Activated CD4-positive, alpha-beta T cell treated with anti-CD3 and anti-CD28 coated beads, Interleukin-2, amount 10 ng/mL, durations not matched to agents 24 days and 14 days (primary cell): ENCODE measurements at places on chromosomes 5 and 9. TPM values are rescaled to one million over a fixed set of nuclear protein-coding genes. Genes with fewer than 3 reads are reported as not detected.
A peak's percentile ranks its signal among the peaks of the same experiment; 100 is the strongest.

- H3K36me3 ChIP-seq: no peaks in the 10 kb centered on the region
- peaks cover 23% of the 10 kb centered on the region for H3K4me1 ChIP-seq
Measured at GRCh38 chr5:77494935-77495334, 2.8 kb upstream of the WDR41 start.

GRCh38 chr5:66617991-66618768 is 22.0 kb downstream of the MAST4 start:
- DNase-seq: peak; percentile 63
- peaks cover 9% of the 10 kb centered on the region for H3K27me3 ChIP-seq
- H3K4me3 ChIP-seq: peak overlapping the region; percentile 67
- no peak overlapping the region for H3K27ac ChIP-seq
- H3K4me1 ChIP-seq: peaks cover 26% of the 10 kb centered on the region

DNA sequence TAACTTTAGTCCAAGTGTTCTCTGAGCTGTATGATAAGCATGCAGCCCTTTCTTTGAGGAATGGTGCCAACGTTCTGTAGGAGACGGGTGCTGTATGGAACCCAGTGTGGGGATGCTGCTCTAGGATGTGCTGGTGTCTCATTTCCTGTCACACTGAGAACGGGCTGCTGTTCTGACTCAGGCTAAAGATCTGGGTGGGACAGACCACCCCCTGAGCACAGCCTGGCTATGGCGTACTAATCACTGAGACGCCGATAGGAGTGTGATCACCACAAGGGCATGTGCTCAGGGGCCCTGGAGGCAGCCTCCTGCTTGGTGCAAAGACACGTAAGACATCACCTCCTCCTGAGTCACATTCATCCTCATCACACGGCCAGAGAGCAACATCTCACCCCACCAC is 240.4 kb downstream of the IRX2 start:
- H3K4me1 ChIP-seq: no peaks in the 10 kb centered on the region
- no peak overlapping the region for H3K27ac ChIP-seq
- DNase-seq: no peak
- H3K36me3 ChIP-seq: no peaks in the 10 kb centered on the region
- H3K4me3 ChIP-seq: no peak overlapping the region
- no peaks in the 10 kb centered on the region for H3K27me3 ChIP-seq

DNA sequence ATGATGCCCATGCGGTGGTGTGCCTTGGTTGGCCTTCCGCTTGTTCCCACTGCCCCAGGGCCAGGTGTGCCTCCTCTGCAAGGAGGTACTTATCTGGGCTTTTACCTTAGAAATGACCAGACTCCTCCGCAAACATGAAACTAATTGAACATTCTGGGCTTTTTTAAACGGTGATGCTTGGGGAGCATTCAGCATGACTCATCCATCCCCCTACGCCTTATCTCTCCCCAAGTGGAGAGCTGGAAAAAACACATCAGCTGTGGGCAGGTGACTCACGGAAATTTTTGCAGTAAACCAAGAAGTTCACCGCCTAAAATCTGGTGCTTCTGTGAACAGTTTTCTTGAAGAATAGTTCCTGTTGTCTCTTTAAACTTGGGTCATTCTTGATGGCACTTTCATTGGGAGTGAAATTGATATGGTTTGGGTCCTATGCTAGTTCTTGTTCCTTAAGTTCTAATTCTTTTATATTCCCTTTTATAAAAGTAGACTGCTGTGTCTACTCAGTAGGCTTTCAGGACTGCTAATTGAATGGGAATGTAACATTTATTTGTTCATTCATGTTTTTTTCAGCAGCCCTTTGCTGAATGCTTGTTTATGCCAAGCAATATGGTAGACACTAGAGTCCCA is 39.6 kb downstream of the SFXN1 start:
- peaks cover 2% of the 10 kb centered on the region for H3K27me3 ChIP-seq
- H3K36me3 ChIP-seq: peaks cover 92% of the 10 kb centered on the region
- H3K4me3 ChIP-seq: peak overlapping the region; percentile 73
- H3K27ac ChIP-seq: peak overlapping the region; percentile 95
- peak; percentile 91 for DNase-seq

DNA sequence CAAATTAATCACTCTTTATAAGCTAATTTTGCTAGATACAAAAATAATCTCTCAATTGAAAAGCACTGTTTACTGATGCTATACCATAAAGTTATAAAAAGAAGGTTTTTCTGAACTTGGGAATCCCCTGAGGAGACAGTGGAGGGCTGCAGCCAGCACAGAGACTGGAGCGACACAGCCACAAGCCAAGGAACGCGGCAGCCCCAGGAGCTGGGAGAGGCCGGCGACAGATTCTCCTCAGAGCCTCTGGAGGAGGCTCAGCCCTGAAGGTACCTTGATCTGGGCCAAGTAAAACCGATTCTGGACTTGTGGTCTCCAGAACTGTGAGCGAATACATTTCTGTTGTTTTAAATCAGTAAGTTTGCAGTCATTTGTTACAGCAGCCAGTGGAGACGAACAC is 3.7 kb downstream of the GFPT2 start:
- H3K27me3 ChIP-seq: peaks cover 28% of the 10 kb centered on the region
- H3K27ac ChIP-seq: no peak overlapping the region
- H3K4me3 ChIP-seq: no peak overlapping the region
- no peaks in the 10 kb centered on the region for H3K4me1 ChIP-seq
- H3K36me3 ChIP-seq: no peaks in the 10 kb centered on the region

DNA sequence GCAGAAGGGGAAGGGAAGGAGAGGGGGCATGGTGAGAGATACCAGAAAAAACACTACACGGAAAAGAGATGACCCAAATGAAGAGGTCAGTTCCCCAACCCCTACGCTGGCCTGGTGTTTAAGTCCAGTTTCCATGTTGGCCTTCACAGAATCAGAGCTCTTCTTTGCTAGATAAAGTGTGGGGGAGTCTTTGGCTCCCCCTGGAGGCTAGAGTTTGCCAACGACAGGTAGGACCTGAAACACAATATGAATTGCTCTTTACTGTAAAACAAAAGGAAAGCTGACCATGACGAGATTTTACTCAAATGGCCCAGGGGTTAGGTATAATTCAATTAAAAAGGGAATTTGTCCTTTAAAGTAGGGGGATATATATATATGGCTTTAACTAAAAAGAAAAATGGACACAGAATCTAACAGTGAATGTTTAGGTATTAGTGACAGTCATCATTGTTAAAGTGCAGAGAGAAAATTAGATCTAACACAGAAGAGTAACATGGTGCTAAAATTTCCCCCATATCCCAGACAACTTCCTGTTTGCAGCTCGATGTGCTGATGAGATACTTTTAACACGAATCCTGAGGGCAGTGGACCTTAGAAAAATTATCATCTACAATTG is 92.0 kb downstream of the SV2C start:
- peak; percentile 85 for DNase-seq
- no peak overlapping the region for H3K4me3 ChIP-seq
- H3K4me1 ChIP-seq: peaks cover 17% of the 10 kb centered on the region

DNA sequence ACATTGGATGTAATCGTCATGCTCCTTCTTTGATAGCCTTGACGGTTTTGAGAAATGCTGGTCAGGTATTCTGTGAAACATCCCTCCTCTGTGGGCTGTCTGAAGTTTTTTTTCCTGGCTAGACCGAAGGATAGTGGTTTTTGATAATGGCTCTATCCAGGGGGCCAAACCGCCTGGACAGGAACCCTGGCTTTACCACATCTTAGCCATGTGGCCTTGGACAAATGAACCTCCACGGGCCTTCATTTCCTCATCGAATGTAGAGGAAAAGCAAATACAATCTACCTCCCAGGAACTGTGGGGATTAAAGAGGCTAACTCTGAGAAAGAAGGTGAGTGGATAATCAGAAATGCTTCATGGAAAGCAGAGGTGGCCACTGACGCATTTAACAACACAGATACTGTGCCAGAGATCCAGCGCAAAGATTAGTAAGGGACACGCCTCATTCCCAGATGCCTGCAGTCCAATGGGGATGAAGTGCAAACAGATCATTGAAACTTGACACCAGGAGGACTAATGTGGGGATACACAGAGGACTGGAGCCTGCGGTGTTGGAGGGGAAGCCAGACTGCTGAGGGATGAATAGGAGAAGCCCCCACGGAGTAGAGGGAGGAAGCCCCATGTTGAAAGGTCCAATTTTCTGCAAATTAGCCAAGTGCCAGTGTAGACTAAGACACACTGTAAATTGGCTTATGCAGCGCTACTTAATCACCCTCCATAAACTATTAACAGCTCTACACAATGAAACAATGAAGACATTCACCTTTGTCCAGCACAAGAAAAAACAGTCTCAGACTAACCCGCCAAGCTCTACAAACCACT is 41.6 kb downstream of the MYO10 start:
- no peak for DNase-seq
- H3K4me1 ChIP-seq: no peaks in the 10 kb centered on the region
- H3K36me3 ChIP-seq: no peaks in the 10 kb centered on the region
- no peak overlapping the region for H3K27ac ChIP-seq
- no peak overlapping the region for H3K4me3 ChIP-seq

- no peak for DNase-seq
- no peaks in the 10 kb centered on the region for H3K36me3 ChIP-seq
- no peak overlapping the region for H3K4me3 ChIP-seq
- no peak overlapping the region for H3K27ac ChIP-seq
Measured at GRCh38 chr9:122176916-122177315, 17.2 kb downstream of the MORN5 start.

DNA sequence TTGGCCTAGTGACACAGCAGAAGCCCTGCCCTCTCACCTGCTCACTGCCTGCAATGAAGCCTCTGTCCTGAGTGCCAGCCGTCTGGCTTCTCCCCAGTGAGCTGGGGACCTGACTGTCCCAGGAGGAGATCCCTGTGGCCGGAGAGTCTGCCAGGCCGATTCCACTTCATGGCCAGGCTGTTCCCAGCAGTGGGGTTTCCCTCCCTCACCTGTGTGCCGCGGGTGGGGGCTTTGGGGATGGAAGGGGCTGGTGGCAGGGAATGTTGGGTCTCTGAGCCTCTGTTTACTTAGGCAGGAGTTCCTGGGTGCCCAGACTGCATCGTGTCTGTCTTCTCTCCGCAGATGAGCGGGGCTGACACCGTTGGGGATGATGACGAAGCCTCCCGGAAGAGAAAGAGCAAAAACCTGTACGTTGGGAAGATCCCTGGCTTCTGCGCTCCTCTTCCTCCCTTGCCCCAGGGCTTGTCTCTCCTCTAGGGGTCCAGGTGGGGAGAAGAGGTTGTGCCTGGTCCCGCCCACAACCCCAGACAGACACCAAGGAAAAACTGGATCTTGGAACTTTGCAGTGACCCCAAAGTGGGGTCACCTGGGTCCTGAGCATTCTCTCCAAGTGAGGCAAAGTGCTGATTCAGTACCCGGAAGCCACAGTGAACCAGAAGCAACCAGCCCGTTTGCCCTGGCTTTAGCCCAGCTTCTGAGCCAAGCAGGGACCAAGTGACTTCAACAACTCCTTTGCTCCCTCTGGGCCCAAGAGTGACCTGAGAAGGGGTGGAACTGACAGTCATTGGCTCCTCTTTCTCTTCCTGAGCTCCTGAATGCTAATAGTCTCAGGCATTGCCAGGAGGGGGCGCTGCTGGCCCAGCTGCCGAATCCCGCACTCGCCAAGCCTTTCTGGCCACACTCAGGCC is 127.7 kb downstream of the RGS3 start:
- DNase-seq: peak; percentile 89
- peaks cover 42% of the 10 kb centered on the region for H3K4me1 ChIP-seq
- peaks cover 37% of the 10 kb centered on the region for H3K36me3 ChIP-seq

DNA sequence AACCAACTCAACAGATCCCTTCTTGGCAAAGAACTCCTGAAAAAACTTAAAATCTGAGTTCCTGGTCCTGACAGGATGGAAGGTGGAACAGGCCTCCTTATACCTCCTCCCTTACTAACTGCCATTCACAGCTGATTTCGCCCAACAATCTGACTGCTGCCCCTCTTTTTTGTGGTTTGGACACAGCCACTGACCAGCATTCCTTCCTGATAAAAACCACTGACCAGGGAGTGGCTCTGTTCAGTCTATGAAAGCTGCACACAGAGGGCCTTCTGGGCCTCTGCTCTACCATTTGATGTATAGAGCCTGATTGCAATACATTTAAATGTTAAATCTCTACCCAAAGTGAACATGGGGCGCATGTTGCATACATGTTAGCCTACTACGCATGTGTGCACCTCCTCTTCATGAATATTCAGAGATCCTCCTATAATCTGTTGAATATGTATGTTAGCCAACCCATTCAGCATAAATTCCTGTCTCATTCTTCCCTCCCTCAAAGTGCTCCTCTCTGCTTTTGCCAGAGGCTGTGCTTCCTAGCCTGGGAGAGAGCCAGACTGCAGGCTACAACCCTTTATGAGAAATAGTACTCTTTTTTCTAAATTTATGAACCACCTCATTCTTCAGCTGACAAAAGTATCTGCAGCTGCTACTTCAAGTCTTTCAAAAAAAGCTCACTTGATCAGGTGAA is 93.7 kb upstream of the MRPS30 start:
- H3K27me3 ChIP-seq: no peaks in the 10 kb centered on the region
- DNase-seq: no peak
- no peaks in the 10 kb centered on the region for H3K4me1 ChIP-seq
- no peaks in the 10 kb centered on the region for H3K36me3 ChIP-seq
- H3K27ac ChIP-seq: no peak overlapping the region

DNA sequence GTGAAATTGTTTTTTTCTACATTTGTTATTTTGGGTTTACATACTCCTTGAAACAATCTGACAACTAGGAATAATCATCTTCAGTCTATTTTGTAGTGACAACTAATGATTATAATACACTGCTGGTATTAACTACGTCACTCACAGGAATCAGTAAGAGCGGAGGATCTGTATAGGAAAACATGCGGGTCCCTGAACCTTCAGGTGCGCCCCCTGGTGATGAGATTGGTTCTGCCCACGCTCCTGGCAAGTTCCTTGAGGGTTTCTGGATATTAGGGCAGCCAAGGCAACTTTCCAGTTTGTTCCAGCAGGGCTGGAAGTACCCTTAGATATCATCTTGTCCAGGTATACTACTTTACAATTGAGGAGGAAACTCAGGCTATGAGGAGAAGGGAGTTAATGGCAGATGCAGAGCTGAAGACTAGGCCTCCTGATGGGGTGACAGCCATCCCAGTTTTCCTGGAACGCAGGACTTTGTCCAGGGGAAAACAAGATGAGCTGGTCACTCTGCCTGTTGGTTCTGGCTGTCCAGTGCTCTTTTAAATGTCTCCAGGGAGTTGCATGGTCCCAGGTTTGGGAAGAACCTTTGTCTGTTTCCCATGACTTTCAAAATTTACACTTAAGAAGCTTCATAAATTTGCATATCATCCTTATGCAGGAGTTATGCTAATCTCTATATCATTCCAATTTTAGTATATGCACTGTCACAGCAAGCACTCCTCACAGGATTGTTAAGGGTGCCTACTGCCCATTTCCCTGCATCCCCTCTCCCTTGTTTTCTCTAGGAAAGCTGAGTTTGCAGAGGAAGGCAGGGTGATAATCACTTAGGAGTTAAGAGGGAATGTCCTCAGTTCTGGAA is 14.9 kb upstream of the WNT8A start:
- H3K36me3 ChIP-seq: no peaks in the 10 kb centered on the region
- H3K27me3 ChIP-seq: no peaks in the 10 kb centered on the region
- H3K27ac ChIP-seq: no peak overlapping the region
- DNase-seq: peak; percentile 90
- H3K4me1 ChIP-seq: peaks cover 6% of the 10 kb centered on the region

PLPPR1 gene
- total RNA-seq: not detected in 2 replicates

LHX3 gene
- total RNA-seq: not detected in 2 replicates

PCDHB6 gene
- not detected in 2 replicates for total RNA-seq

DBH gene
- not detected in 2 replicates for total RNA-seq

CYSRT1 gene
- total RNA-seq: 0.54 and 0.68 TPM in 2 replicates

FST gene
- total RNA-seq: 0.33 and 0.75 TPM in 2 replicates
